Fibroblast of skin of left biceps (primary cell): ENCODE measurements at places on chromosomes 2 and 18.

DNA sequence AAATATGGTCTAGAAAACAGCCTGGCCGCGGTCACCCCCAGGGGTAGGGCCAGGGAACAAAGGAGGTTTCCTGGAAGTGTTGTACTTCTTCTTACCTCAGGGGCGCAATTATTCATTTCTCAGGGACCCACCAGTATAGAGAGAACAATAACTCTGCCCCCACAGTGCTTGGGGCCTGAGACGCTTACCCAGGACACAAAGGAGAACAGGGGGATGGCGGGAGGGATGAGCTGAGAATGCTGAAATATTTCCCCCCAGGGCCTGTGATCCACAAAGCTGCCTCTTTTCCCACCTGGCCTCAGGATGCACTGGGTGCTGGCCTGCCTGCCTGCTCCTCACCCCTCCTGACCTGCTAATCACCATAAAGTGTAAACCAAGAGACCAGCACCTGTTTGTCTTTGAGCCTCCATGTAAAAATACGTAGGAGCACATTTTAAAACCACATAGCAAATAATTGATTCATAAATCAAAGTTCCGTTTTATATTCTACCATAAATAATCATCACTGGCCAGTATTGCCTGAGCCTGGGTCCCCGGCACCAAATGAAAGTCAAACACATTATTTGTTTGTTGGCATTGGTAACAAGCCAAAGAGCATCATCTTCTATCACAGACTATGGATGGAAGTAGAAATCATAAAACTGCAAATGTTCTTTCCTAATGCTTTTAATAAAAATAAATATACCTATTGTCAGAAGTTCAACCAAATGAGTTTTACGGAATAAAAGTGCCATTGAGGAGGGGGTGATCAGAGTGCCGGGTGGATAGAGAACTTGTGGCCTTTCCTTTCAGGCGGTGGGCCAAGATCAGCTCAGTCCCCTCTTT is 67.3 kb upstream of the RMDN2 start:
- DNase-seq = no peak

DNA sequence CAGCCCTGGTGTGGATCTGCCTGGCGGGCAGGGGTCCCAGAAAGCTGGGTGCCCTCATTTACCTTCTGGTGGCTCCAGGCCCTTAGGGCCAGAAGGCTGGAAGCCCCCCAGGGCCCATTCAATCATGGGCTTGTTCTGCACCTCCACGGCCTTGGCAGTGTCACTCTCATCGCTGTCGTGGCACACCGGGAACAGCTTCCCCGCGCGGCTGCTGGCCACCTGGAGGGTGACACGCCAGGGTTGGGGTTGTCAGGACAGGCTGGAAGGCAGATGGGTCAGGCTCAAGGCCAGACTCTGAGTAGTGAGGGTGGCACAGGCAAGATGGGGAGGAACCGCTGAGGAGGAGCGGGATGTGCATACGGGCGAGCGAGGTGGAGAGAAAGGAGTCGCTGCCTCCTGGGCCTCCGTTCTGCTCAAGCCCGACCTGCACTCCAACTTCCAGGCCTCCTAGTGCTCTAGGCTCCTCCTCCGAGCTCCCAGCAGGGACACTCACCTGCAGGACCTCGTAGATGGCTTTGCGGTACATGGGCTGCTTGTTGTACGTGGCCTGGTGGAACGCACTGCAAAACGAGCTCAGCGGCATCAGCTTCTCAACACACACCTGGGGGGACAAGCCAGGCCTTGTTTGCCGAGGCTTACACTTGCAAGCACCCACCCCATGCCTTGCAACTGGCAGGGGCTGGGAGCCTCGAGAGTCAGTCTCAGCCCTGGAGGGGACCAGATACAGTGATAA is 78.3 kb upstream of the POMC start:
- no peak for DNase-seq

DNA sequence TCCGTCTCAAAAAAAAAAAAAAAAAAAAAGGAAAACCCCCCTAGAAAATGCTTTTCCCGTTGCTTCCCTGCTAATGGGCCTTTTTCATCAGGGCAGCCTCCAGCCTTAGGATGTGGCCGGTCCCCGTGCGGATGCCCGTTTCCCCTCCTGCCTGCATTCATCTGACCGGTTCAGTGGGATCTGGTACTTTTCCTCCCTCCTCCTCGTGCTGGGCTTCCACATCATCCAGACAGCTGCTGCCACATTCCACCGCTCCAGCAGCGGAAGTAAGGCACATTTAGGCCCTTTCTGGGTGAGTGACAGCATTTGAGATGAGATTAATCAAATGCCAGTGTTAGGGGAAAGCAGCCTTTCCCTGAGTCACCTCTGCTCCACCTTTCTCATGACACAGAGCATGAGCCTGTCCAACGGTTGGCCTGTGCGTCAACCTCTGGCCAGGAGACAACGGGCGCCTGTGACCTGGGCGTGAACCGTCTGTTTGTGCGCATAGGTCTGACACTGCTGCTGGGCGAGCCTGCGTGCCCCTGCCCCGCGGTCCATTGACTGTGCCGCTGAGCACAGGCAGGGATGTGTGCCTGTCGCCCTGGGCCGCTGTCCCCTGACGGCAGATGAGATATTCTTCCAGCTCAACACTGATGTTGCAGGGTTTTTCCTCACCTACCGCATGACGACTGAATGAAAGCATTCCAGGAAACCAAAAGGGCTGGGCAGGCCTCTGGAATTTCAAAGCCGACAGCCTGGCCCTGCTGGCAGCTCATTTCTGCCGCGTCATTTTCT is 174.0 kb downstream of the TGIF1 start:
- peak; percentile 91 for DNase-seq

- DNase-seq = no peak
Measured at GRCh38 chr2:172408143-172408766, 19.1 kb upstream of the ITGA6 start.

GRCh38 chr2:230930928-230931555 is 6.0 kb upstream of the GPR55 start:
- DNase-seq = no peak

DNA sequence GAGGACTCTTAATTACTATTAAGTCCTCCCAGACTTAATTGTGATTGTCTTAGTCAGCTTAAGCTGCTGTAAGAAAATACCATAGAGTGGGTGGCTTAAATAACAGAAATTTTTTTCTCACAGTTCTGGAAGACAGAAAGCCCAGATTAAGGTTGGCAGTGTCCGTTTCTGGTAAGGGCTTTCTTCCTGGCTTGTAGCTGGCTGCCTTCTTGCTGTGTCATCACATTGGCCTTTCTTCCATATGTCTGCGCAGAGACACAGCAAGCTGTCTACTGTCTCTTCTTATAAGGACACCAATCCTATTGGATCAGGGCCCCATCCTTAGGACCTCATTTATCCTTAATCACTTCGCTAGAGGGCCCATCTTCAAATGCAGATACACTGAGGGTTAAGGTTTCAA is 38.5 kb downstream of the ASXL3 start:
- no peak for DNase-seq

DNA sequence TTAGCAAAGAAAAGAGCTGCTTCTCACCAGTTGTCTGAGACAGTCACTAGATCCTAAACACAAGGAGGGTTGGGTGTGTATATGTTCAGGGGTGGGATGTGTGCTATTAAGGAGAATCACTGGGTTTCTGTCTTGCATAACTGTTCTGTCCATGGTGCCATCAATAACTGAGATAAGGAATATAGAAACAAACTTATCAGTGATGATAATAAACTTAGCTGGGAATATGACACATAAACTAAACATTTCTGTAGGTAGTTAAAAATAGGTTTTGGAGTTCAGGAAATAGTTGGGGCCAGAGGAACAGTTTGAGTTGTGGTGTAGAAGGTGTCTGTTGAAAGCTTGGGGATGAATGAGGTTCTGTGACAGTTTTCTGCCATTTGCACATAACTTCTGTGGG is 17.4 kb downstream of the NAPG start:
- no peak for DNase-seq

GRCh38 chr2:25252291-25253152 is 84.1 kb upstream of the POMC start:
- DNase-seq = peak; percentile 35

GRCh38 chr2:168697668-168698121 is 104.7 kb upstream of the NOSTRIN start:
- DNase-seq = no peak

- no peak for DNase-seq
Measured at GRCh38 chr2:39755466-39755865, 23.6 kb downstream of the THUMPD2 start.

GRCh38 chr2:28270456-28271152 is 122.1 kb upstream of the FOSL2 start:
- no peak for DNase-seq
